ENCODE measurements at places on chromosomes 5 and 9.

- no peak for DNase-seq
These were observed 543.9 kb downstream of the TLE1 start for GRCh38 chr9:81145331-81145963.

GRCh38 chr5:39648085-39648847 lies 223.5 kb upstream of the DAB2 start:
- no peak for DNase-seq

- DNase-seq = no peak
These were observed 114.7 kb downstream of the SNX18 start for GRCh38 chr5:54632131-54632701.

GRCh38 chr5:111122398-111122797 lies 30.2 kb downstream of the WDR36 start:
- no peak for DNase-seq

GRCh38 chr9:122425087-122425486 lies 52.6 kb downstream of the OR1J1 start:
- DNase-seq = no peak

- no peak for DNase-seq
These were observed 16.3 kb upstream of the NPR2 start for GRCh38 chr9:35774907-35775635.

DNA sequence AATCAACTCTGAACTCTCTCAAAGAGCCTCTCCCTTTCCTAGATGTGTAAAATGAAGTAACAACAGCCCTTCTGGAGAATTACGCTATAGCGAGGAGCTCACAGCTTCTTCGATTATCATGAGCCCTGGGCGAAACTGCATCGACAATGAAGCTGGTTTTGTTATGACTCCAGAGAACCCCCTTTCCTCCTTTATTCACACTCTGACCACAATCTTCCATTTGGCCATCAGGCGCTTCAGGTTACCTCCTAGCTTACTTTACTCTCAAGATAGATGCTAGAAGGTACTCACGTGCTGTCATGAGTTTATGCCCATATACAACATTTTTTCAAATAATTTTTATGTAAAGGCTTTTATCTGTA lies 362.7 kb upstream of the RFX3 start:
- DNase-seq = no peak

GRCh38 chr9:134495881-134496412 lies 145.7 kb upstream of the COL5A1 start:
- DNase-seq = no peak

DNA sequence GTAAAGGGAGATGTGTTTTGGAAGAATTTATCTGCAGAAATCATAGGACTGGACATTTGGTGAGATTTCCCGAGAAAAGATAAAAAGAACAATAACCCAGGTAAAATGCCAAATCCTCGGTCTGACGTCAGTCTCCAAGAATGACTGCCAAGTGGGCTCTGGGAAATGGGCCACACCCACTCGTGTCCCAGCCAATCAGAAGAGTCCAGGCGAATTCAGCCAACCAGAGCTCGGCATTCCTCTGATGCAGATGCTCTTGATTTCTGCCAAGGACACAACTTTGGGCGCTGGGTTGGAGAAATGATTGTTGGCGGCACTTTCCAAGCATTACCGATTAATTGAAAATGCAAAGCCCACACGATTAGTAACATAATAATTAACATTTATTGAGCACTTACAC lies 73.3 kb downstream of the FGF18 start:
- DNase-seq = no peak

DNA sequence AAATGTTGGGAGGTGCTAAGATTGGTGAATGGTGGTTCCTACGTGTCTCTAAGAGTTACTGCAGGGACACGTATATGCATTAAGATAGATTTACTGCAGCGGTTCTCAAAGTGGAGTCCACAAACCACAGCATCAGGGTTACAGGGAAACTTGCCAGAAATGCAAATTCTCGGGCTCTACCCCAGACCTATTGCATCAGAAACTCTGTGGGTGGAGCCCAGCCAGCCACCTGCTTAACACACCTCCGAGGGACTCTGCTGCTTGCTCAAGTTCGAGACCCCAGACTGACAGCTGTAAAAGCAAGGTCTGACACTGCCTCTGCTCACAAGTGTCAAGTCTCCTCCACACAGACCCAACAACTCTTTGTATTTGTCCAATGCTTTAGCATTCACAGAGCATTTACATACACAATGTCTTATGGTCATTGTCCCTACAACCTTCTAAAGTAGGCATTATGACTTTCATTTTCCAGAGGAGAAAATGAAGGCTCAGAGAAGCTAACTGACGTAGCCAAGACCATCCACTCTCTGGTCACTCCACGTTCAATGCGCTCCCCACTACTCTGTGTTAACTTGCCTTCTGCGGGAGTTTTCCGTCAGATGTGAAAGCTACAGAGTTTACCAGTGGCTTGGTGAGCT lies 48.8 kb downstream of the HSD17B3 start:
- DNase-seq = no peak

GRCh38 chr5:115343855-115344254 lies 47.4 kb upstream of the CCDC112 start:
- DNase-seq = no peak

DNA sequence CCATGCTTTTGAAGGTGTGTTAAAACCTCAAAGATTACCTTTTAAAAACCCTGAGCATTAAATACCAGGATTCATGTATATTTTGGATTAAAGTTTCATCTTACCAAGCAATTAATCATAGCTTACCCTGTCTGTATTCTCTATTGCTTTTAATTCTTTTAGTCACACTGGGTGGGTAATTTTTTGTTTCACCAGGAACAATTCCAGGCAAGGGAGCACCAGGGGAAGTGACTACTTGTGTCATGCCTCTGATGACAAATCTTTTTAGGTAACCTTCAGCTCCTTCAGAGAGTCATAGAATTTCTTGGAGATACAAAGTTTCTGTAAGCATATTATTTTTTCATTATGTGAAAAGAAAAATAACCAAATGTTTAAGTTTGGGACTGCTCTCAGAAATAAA lies 33.4 kb upstream of the ANXA1 start:
- DNase-seq = no peak

GRCh38 chr5:133866160-133866902 lies 102.1 kb downstream of the C5orf15 start:
- no peak for DNase-seq

DNA sequence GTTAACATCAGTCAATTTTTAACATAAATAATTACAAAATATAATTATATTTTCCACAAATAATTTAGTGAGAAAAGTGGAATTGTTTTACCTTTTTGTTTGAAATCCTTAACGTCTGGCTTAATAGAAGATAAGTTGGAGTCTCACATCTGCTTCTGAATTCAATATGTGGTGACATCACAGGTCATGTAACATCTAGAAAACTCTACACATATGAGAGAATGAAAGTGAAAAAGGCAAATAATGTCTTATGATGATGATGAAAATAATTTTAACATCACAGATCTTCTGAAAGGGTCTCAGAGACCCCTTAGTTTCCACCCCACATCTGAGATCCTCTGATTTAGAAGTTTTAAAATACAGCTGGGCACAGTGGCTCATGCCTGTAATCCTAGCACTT lies 81.5 kb downstream of the PRKACG start:
- DNase-seq = no peak

DNA sequence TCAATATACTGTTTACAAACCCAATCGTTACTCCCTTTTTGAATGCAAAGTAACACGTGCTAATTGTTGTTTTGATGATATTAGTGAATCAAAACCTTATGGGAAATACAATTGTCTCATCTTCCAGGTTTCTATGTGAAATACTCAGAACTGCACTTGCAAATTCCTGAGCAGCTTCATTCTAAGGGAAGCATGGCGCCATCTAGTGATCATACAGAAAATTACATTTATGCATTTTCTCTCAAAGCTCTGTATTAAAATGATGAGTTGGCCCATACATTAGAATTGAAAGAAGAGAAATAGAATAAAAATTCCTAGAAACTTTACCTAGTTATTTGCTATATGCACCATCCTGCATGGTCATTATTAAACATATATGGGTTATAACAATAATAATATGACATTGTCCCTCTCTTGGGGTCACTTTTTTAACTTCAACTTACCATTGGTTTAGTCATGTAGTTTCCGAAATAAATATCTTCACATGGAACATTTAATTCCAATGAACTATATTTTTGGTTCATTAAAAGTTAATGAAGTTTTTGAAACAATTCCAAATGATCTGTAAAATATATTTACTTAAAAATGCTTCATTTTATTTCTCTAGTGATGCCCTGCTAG lies 220.0 kb downstream of the PDE4D start:
- no peak for DNase-seq

GRCh38 chr9:69944816-69945215 lies 98.8 kb upstream of the MAMDC2 start:
- DNase-seq = no peak

DNA sequence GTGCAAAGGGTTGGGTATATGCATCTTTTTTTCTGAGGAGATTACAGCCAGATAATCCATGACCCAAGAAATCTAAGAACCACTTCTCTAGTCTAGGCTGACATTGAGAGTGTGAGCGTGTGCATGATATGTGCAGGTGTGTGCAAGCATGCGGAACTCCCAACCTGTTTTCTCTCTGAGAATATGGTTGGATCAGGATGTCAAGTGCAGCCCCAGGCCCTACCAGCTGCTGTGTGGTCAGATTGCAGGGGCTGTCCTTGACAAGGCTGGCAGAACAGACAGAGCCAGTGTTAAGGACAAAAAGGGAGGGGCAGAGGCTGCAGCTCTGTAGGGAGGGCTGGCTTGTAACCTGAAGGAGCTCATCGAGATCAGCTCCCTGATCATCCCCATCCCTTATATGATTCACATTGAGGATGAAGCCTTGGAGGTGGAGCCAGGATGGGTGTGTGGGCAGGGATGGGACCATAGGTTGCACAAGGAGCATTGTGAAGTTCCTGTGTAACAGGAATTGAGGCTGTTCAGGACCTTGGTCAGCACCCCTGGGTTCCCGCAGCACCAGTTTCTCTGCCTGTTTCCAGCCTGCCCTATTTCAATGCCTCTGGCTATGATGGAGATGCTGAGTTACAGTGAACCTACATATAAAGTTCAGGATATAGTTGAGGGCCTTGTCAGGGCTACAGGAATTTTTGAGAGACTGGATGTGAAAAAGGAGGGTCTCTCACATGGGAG lies 52.6 kb upstream of the ARAP3 start:
- DNase-seq = no peak

DNA sequence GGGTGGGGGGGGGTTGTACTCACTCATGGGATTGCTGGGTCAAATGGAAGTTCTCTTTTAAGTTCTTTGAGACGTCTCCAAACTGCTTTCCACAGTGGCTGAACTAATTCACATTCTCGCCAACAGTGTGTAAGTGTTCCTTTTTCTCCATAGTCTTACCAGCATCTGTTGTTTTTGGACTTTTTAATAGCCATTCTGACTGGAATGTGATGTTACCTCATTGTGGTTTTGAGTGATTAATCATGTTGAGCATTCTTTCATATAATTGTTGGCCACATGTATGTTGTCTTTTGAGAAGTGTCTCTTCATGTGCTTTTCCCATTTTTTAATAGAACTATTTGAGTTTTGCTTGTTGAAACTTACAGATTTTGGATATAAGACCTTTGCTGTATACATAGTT lies 94.9 kb upstream of the PLPPR1 start:
- no peak for DNase-seq

GRCh38 chr9:71562140-71562539 lies 206.2 kb downstream of the CEMIP2 start:
- DNase-seq = no peak
